Non-pigmented ciliary epithelial cell (primary cell): ENCODE measurements at places on chromosomes 2 and 18.

GRCh38 chr18:36680042-36680441 lies 148.8 kb downstream of the TPGS2 start:
- DNase-seq: no peak

GRCh38 chr2:46500801-46501200 lies 21.4 kb downstream of the TMEM247 start:
- DNase-seq: no peak

DNA sequence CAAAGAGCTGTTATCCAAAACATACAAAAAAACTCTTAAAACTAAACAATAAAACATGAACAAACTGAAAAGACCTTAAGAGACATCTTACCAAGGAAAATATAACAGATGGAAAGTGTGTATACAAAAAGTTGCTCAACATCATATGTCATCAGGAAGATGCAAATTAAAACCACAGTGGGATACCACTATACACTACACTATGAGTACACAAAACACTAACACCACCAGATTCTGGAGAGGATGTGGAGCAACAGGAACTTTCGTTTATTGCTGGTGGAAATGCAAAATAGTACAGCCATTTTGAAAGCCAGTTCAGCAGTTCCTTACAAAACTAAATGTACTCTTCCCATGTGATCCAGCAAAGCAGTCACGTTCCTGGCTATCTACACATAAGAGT lies 221.4 kb downstream of the CMPK2 start:
- DNase-seq: no peak

- no peak for DNase-seq
These were observed 616.1 kb downstream of the IRS1 start for GRCh38 chr2:226183550-226183949.

GRCh38 chr2:39523308-39524044 lies 86.4 kb upstream of the MAP4K3 start:
- peak; percentile 85 for DNase-seq

DNA sequence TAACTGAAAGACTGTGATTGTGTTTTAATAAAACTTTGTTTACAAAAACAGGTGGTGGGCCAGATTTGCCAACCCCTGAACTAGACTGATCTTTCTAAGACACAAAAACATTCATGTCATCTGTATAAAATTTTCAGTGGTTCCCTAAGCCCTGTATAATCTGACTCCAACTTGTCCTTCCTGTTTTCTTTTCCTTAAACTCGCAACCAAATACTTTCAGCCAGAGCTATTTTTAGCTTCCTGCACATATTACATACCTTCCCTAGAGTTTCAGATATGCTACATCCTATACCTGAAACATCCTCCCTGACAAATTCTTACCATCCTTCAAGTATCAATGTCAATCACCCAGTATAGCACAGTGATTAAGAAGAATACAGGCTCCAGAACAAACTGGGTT lies 4.8 kb downstream of the GCFC2 start:
- no peak for DNase-seq

DNA sequence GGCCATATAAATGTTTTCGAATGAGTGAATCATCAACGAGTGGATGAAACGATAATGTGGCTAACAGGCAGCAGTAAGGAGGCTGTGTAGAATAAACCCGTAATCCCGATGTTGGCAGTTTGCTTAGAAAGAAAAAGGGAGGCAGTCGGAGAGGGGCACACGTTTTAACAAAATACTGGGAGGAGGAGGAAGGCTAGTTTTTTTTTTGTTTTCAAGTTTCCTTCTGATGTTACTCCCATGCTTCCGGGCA lies 476 bp upstream of the MSH2 start:
- no peak for DNase-seq

- DNase-seq: no peak
These were observed 20.6 kb upstream of the GCC2 start for GRCh38 chr2:108428286-108429009.
